ENCODE measurements at places on chromosomes 2 and 18. TPM values are rescaled to one million over a fixed set of nuclear protein-coding genes. Genes with fewer than 3 reads are reported as not detected.

The DCC gene
- total RNA-seq = not detected

The FAM228A gene
- not detected for total RNA-seq

The KRTCAP3 gene
- not detected for total RNA-seq

The AGXT gene
- not detected for total RNA-seq

The NEURL3 gene
- total RNA-seq = 0.40 TPM

The SLC4A5 gene
- 0.40 TPM for total RNA-seq

The ANKRD30B gene
- total RNA-seq = 0.51 TPM

The DNAJC10 gene
- total RNA-seq = 49.0 TPM

The RAX gene
- total RNA-seq = not detected

The IL1F10 gene
- not detected for total RNA-seq

The NOL4 gene
- total RNA-seq = not detected

The ATF2 gene
- total RNA-seq = 15.0 TPM

The LINC00305 gene
- not detected for total RNA-seq

The ERBB4 gene
- total RNA-seq = under 0.01 TPM

The SIGLEC15 gene
- total RNA-seq = 4.8 TPM

The TFPI gene
- total RNA-seq = 16.0 TPM

The ATAD2B gene
- 8.6 TPM for total RNA-seq

The MPV17 gene
- 41.8 TPM for total RNA-seq

The MARS2 gene
- 8.3 TPM for total RNA-seq

The TMEM178A gene
- not detected for total RNA-seq

The CERKL gene
- total RNA-seq = 0.98 TPM

The CD8B2 gene
- not detected for total RNA-seq

The COL4A3 gene
- 0.73 TPM for total RNA-seq

The PPIG gene
- total RNA-seq = 33.7 TPM

The LOXL3 gene
- 12.4 TPM for total RNA-seq

The COQ10B gene
- 23.5 TPM for total RNA-seq

The KCTD18 gene
- total RNA-seq = 13.0 TPM

Data from PC-3 (cell line).